ENCODE measurements at places on chromosomes 2 and 18. TPM values are rescaled to one million over a fixed set of nuclear protein-coding genes. Genes with fewer than 3 reads are reported as not detected.

- no peaks in the 10 kb centered on the region for H3K36me3 ChIP-seq
- H3K4me3 ChIP-seq: no peak overlapping the region
- no peaks in the 10 kb centered on the region for H3K4me1 ChIP-seq
- H3K27me3 ChIP-seq: no peaks in the 10 kb centered on the region
- no peak overlapping the region for H3K27ac ChIP-seq
These were observed 57.6 kb upstream of the ZNF519 start for GRCh38 chr18:14189858-14190257.

DNA sequence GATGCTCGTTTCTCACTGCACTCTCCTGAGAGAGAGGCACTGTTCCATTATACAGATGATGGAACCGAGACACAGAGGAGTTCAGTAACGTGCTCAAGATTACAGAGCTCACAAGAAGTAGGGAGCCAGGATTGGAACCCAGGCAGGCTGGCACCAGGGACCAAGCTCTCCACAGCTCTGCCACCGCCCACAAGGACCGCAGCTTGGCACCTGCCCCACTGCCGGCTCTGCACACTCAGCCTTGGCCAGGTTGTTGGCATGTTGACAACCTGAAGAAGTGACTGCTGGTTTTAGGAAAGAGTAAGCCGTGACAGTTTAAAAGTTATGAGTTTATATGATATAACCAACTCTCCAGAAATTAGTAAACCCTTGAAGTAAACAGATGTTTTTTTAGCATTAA is 48.0 kb upstream of the ITM2C start:
- no peaks in the 10 kb centered on the region for H3K4me1 ChIP-seq
- no peaks in the 10 kb centered on the region for H3K27me3 ChIP-seq

GRCh38 chr2:232838406-232838874 is 31.6 kb upstream of the SNORC start:
- H3K27me3 ChIP-seq: no peaks in the 10 kb centered on the region
- H3K27ac ChIP-seq: no peak overlapping the region
- H3K4me1 ChIP-seq: peaks cover 15% of the 10 kb centered on the region
- no peak overlapping the region for H3K4me3 ChIP-seq
- peaks cover 63% of the 10 kb centered on the region for H3K36me3 ChIP-seq
- DNase-seq: no peak

GRCh38 chr2:145524836-145525235 is 1004.9 kb upstream of the ZEB2 start:
- no peaks in the 10 kb centered on the region for H3K4me1 ChIP-seq
- DNase-seq: no peak
- no peaks in the 10 kb centered on the region for H3K27me3 ChIP-seq

DNA sequence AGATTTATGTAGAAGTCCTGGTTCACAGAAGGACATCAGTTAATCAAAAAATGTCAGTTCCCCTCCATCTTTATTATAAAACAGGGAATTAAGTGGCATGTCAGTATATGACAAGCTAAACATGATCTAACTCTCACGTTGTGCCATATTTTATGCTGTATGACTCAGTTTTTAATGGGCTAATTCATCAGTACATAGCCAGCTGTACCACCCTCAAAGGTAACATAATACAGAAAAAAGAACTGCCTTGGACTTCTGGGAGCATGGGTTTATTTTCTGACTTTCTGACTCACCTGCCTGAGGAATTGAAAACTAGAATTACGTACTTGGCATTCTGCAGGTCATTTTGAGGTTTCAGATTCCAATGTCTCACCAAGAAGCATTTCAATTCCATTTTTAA is 135.7 kb downstream of the CMPK2 start:
- no peaks in the 10 kb centered on the region for H3K4me1 ChIP-seq
- no peak for DNase-seq
- no peak overlapping the region for H3K27ac ChIP-seq
- no peaks in the 10 kb centered on the region for H3K36me3 ChIP-seq
- H3K4me3 ChIP-seq: no peak overlapping the region
- H3K27me3 ChIP-seq: no peaks in the 10 kb centered on the region

The ANKRD30B gene
- total RNA-seq: not detected

The C2orf80 gene
- not detected for total RNA-seq
